ENCODE measurements at places on chromosomes 7 and 10. TPM values are rescaled to one million over a fixed set of nuclear protein-coding genes. Genes with fewer than 3 reads are reported as not detected.
A peak's percentile ranks its signal among the peaks of the same experiment; 100 is the strongest.

GRCh38 chr10:43453266-43453831 is 16.4 kb downstream of the ZNF487 start:
- no peak for DNase-seq

- no peak for DNase-seq
Observed at GRCh38 chr10:119296703-119297102, 89.3 kb downstream of the GRK5 start.

GRCh38 chr7:18570890-18571478 is 75.4 kb downstream of the HDAC9 start:
- DNase-seq, result peak; percentile 19

DNA sequence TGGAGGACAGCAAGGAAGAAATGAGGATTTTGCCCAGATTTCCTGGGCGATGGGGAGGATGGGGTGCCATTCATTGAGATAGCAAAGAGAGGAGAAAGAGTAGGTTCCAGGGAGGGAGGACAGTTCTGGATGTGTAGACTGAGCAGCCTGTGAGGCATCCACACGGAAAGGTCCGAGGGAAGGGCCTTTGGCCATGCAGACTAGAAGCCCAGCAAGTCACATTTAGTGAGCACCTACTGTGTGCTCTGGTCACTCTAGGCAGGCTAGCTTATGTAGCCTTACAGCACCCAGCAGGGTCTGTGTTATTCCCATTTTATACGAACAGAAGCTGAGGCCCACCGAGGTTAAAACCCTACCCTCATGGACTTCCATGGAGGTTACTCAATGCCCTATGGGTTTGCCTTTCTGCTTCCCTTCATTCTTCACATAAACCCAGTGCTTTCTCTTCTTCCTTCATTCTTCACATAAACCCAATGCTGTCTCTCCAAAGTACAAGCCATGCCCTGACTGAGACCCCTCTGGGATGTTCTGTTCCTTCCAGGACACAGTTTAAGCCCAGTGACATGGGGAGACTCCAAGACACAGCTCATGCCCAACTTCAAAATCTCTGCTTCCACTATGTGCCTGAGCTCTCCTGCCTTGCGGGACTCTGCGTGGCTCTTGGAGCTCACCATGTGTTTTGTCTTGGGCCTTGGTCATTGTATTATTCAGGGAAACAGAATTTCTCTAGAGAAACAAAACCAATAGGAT is 13.7 kb downstream of the IL2RA start:
- no peak for DNase-seq

DNA sequence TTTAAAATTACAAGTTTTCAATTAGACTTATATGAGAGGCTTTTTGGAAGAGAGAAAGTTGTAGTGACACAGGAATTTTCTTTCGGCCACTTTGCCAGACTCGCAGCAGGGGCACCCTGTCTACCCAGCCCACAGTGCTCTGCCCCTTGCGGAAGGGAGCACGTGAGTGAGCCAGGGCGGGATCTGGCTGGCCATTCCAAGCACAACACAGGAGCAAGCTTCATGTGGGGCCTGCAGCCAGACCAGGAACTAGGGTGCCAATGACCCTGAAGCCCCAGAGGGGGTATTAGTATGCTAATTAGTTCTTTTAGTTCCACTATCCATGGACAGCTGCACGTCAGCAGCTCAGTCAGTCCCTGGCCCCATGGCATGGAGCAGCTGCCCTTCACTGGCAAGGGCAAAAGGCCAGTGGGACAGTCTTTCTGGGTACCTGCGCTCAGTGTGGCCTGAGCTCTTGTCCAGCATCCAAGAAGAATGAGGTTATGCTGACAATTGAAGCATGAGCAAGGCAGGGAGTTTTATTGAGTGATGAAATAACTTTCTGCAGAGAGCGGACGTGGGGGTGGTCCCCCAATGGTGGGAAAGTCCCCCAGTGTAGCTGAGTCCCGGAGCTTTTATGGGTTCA is 251.1 kb upstream of the CSTF2T start:
- DNase-seq, result no peak

DNA sequence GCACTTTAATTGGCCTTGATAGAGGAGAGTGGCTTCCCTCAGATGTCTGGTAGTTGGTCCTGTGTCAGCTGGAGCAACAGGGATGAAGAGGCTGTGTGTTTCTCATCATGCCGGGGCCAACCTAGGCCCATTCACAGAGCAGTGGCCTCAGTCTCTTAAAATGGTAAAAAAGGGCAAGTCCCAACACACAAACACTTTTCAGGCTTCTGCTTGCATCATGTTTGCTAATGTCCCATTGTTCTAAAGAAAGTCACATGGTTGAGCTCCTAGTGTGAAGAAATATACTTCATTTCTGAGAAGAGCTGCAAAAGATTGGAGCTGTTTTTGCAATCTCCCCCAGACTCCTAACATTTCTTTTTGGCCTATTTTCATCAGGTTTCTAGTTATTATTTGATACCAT is 40.6 kb upstream of the RBAK start:
- no peak for DNase-seq

The CHCHD1 gene
- 91.4 TPM for total RNA-seq

The CPXM2 gene
- 2.9 TPM for total RNA-seq

The OPN1SW gene
- not detected for total RNA-seq

The HYAL4 gene
- total RNA-seq, result 0.11 TPM
